ENCODE measurements at places on chromosomes 13 and 19. TPM values are rescaled to one million over a fixed set of nuclear protein-coding genes. Genes with fewer than 3 reads are reported as not detected.

The PSG11 gene
- total RNA-seq, result not detected

The RFPL4A gene
- not detected for total RNA-seq

The ZNF709 gene
- 2.1 TPM for total RNA-seq

The BEST2 gene
- 2.0 TPM for total RNA-seq

The HIPK4 gene
- 0.15 TPM for total RNA-seq

The FRY gene
- total RNA-seq, result 5.2 TPM

The ZNF667 gene
- not detected for total RNA-seq

The DIRAS1 gene
- 9.7 TPM for total RNA-seq

DNA sequence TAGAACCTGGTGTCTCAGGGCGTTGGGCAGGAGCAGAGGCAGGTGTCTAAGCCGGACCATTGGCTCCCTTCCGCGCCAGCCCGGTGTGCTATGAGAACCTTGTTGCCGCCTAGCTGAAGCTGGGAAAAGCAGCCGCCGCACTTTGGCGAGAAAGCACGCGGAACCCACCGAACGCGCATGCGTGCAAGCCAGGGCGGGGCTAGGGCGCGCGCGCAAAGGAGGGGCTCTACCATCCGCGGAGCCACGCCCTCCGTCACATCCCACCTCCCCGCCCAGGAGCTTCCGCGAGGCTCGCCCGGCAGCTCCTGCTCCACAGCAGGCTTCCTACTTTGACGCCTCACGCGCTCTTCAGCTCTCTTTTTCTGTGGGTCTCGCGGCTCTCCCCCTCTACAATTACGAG, 51.3 kb downstream of the WDR87 start:
- DNase-seq, result no peak

DNA sequence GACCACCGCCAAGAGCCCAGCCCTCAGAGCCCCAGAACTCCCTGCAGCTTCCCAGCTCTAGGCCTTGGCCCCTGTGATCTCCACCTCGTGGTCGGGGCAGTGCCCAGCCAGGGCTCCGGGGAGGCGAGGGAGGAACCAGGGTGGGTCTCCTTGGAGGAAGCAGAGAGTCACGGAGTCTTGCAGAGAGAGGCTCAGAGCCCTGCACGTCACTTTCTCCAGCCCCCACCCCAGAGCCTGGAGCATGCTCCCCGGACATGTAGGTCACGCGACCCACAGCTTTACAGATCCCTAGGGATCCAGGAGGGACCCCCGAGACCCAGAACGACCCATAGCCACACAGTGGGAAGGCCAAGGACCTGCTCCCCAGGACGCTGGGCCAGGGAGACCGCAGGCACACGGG, 11.9 kb downstream of the GADD45B start:
- DNase-seq, result no peak

GRCh38 chr13:90732049-90732448, 615.4 kb upstream of the MIR17HG start:
- DNase-seq, result peak; percentile 74

DNA sequence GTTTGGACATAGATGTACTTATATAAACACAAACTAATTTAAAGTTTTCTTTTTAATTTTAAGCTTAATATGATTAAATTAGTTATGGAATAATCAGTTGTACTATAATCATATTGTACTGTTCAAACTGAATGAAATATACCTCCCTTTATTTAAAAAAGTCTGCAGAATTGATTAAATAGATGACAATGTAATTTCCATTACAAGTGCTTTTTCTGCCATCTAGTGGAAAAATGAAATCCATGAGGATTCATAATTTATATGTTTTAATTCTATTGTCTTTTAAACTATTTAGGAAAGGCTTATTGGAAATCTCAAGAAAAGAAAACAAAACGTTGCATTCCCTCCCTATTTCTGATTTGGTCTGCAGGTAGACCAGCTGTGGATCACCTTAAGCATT, 30.9 kb downstream of the MZT1 start:
- DNase-seq, result no peak

- DNase-seq, result no peak
Observed at GRCh38 chr13:102825921-102826706, 19.7 kb upstream of the ERCC5 start.

GRCh38 chr13:68588623-68589022, 1358.5 kb upstream of the PCDH9 start:
- DNase-seq, result no peak

GRCh38 chr13:104170980-104171555, 1104.9 kb upstream of the SLC10A2 start:
- DNase-seq, result no peak

GRCh38 chr13:73440296-73440895, 381.6 kb downstream of the KLF5 start:
- no peak for DNase-seq

DNA sequence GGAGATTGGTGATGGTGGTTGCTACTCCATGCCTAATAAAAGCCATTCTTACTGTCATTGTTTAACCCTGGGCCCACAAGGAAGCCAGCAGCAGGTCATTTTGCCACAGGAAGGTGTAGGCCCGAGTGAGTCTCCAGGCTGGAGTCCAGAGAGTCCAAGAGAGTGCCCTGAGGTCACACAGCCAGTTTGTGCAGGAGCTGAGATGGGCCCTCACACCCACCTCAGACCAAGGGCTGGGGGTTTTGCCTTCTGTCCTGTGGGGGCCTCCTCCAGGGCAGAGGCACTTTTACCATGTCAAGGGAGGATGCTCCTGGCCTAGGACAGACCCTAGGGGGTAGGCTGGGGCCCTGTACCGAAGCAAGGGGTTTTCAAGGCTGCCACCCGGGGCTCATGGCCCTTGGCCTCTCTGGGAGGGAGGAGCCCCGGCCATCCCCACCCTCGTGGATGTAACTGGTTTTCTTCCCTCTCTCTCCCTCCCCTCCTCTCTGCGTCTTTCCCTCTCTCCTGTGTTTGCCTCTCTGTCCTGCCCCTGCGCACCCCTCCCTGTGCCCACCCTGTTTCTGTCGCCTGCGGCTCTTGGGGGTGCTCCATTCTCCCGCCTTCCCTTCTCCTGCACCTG, 8.0 kb downstream of the CYTH2 start:
- DNase-seq, result no peak

- DNase-seq, result no peak
Observed at GRCh38 chr19:10952809-10953208, 8.0 kb upstream of the SMARCA4 start.

DNA sequence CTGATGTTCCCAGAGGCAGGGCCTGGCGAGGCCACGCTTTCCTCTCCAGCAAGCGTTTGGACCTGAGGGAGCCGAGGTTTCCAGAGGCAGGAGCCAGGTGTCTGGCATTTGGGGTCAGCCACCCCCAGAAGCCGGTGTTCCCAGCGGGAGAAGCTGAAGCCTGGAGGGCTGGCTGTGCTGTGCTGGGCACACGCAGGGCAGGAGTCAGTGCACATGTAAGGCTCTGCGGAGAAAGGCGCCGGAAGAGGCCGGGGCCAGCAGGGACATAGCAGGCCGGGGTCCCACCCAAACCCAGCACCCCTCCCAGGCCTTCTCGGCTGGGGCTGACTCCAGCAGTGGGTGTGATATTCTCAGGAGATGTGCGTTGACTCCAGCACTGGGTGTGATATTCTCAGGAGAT, 31.6 kb downstream of the MCF2L start:
- no peak for DNase-seq

DNA sequence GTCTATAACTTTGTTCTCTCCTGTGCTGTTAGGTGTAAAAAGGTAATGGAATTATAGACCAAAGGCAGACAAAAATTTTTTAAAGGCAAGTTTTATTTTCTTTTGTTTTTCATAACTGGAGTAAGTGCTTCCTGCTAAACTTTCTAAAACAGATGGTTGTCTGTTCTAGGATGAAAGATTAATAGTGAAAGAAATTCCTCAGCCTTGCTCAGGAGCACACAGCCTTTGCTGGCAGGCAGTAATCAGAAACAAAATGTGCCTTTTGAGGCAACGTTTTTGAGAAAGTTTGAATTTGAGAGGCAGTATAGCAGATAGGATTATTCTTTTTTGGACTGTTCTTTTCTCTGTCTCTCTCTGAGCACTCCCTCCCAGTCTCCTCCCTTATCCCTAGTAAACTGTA, 2749.5 kb downstream of the PCDH9 start:
- DNase-seq, result no peak

DNA sequence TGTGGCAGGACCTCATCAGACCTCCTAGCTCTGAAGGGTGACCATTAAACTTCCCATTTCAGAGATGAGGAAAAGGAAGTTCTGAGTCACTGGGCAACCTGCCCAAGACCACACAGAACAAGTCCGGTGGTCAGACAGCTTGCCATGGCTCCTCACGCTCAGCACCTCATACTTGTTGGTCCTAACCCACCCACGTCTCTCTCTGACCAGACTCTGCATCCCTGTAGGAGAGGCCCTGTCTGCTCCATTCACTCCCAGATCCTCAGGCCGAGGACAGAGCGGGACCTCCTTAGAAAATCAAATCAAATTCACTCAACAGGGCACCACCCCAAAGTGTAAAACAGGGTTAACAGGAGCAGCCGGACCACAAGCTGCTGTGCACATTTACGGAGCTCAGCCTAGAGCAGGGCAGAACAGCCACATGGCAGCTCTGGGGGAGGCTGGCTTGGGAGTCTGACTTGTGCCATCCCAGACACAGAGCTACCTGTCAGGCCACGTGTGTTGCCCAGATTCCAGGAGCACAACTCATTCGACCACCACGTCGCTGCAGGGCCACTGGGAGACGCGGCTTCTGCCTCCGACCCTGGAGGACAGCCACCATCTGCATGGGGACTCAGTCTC, 1.7 kb downstream of the MIER2 start:
- DNase-seq, result no peak

GRCh38 chr19:18645035-18645511, 8.2 kb downstream of the KLHL26 start:
- DNase-seq, result no peak

DNA sequence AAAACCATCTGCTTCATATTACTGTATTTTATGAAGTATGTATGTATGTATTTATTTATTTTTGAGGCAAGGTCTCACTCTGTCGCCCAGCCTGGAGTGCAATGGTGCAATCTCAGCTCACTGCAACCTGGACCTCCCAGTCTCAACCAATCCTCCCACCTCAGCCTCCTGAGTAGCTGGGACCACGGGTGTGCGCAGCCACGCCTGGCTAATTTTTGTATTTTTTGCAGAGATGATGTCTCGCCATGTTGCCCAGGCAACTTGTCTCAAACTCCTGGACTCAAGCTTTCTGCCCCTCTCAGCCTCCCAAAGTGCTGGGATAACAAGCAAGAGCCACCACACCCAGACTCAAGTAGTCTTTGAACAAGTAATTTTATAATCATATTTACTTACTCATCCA, 5.5 kb downstream of the KATNAL1 start:
- no peak for DNase-seq

DNA sequence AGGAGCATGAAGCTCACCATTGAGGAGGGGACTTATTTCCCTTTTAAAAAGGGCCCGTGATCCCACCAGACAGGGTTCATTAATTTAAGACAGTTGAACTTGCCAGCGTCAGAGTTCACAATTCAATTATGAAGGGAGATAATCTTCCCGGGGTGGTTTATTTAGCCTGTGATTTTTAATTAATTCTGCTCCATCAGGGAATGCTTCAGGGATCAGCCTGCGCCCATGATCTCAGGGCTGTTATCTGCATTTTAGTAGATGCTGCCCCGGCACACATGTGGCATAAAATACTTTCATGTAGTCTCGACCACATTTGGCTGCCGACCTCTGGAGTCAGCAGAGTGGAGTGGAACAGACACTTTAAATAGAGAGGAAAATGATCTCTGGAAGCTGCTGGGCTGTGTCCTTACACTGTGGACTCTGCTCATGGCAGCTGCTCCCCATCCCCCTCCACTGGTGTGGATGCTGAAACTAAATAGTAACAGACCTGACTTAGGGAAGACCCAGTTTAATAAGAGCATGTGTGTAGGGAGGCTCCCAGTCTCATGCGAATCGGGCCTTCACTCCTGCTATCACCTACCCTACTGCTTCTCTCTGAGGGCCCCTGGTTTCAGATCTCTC, 256.9 kb downstream of the TEX29 start:
- DNase-seq, result no peak

- DNase-seq, result no peak
Observed at GRCh38 chr19:29497241-29497640, 28.6 kb upstream of the VSTM2B start.

Data from H9 (cell line).